ENCODE measurements at places on chromosomes 12 and 14.

GRCh38 chr12:117380083-117380482, 18.7 kb upstream of the NOS1 start:
- no peak for DNase-seq

- no peak for DNase-seq
Observed at GRCh38 chr12:20000229-20000849, 368.0 kb upstream of the PDE3A start.

GRCh38 chr12:45978108-45978507, 12.3 kb downstream of the SCAF11 start:
- DNase-seq = no peak

- no peak for DNase-seq
Observed at GRCh38 chr12:132560364-132560613, 50.1 kb downstream of the LRCOL1 start.

DNA sequence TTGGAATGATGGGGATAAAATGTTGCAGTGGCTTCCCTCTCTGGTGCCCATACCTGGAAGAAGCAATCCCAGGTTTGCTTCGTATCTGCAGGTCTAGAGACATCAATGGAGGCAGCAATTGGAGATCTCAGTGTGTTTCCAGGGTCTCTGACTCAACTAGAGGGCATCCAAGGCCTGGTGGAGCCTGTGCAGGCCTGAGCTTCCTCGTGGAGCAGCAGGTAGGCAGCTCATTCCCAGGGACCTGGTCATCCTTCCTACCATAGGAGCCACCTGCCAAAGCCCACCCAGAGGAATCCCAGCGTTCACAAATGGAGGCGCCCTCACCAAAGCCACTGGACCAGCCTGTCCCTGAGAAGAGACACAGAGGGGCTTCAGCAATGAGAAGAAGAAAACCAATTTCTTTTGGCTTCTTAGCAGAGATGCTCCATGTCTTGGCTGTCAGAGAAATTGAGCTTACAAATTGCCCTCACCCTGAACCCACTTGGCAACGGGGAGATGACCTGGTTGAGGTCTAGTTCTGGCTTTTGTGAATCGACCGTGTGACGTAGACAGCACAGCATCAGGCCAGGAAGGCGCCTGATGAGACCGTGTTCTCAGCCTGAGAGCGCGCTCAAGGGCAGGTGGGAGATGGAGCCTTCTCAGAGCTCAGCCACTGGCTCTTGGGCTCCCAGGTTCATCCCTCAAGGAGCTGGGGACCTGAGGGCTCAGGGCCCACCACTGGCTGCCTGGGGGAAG, 283.6 kb downstream of the DPF3 start:
- no peak for DNase-seq

DNA sequence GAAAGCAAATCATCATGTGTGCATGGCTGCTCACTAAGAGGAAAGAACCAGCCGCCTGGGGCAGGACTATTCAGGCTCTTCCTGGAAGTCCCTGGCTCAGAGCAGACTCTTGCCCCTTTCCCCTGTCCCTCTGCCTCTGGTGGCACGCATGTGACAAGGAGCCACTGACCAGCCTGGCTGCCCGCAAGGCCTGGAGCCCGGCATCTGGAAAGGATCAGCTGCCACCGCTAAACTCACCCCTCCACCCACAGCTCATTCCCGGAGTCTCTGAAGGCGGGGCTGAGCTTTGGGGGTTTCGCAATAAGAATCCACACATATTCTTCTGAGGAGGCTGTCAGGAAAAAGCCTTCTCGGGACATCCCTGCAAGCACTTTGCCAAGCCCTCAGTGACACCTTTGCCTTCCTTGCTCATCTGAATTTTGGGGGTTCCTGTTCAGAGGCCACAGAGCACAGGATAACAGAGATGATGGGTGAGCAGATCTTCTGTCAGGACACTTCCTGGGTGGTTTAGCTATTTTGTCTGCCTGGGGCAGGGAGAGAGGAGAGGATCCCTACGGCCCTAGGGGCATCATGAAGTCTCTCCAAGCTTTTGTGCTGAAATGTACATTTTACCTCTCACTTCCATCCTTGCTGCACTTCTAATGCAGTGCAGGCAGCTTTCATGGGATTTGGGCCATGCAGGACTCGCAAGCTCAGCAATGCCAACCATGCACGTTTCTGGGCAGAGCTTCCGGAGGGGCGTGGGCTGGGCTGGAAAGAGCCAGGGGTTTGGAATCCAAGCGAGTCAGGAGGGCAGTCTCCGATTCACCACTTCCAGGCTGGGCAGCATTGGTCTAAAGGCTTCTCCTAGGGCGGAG, 124.8 kb upstream of the MAP1LC3B2 start:
- no peak for DNase-seq

GRCh38 chr12:116146386-116146785, 131.1 kb downstream of the MED13L start:
- no peak for DNase-seq

DNA sequence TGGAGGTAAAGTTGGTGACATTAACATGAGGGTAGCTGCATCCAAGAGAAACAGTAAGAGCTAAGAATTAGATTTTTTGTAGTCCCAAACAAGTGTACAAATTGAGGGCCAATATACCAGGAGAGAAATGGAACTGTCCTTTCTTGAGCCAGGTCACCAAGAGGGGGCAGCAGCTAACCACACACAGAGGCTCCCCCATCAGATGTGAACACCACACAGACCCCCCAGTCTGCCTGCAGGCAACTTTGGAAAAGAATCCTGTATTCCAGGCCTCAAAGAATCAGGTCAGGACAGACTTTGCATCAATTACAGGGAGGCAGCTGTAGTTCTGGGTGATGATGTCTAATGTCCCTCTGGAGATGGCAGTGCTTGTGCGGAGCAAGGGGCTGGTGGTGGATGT, 77.9 kb downstream of the SPTB start:
- DNase-seq = no peak

- DNase-seq = no peak
Observed at GRCh38 chr14:71713451-71713850, 218.8 kb upstream of the RGS6 start.

GRCh38 chr14:50520947-50521815, 11.2 kb downstream of the MAP4K5 start:
- DNase-seq = peak; percentile 63

- DNase-seq = no peak
Observed at GRCh38 chr12:18246066-18246465, 15.3 kb upstream of the PIK3C2G start.
